ENCODE measurements at places on chromosomes 1 and 21.

DNA sequence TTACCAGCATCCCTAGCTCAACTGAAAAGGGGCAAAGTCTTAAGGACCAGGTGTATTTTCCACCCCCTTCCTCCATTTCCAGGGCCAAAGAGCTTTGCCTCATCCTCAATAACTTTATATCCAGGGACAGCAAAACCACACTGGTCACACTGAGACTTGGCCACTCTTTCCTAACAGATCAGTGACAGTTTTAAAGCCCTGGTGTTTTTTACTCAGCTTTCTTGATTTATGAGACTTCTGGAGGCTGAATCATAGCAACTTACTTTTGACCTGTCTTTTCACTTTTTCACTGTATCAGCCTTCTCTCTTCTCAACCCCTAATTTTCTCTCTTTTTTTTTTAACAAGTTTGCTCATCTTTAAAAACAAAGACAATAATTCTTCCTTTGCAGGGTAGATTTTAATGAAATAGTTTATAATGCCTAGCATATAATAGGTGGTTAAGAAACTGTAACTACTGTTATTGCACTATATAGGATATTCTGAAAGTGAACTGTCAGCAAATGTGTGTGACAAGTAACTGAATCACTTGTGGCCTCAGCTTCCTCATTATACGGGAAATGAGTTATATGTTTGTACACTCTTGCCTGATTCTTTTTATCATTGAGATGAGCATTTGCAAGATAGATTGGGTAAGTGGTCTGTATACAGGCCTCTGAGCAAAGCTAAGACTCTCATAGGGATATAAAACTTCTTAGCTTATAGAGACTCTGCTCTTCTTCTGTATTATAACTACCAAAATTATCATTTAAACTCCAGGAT is 19.7 kb upstream of the DYNLT5 start:
- DNase-seq: no peak

DNA sequence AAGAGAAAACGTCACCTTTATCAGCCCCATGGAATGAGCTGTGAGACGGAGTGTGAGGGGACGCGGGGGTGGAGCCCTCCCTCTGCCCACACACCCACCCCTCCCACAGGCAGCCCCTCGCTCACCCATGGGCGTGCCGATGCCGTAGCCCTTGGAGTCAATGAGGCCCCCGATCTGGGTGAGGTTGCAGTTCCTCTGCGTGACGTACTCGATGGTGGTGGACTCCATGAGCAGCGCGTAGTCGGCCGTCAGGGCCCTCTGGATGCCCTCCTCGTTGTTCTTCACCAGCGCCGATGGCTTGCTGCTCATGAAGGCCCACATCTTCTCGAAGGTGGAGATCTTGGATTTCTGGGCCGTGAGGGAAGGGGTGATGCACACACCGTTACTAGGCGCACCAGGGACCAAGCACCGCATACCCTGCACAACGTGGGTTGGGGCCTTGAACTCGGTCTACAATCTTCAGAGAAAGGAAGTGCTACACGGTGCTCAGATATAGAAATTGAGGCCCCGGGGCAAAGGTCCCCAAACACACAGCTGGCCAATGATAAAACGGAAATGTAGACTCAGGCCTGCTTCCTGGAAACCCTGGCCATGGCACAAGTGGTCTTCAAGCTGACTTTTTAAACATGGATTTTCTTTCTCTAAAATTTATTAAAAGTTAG is 228.2 kb downstream of the GRIK3 start:
- DNase-seq: no peak

DNA sequence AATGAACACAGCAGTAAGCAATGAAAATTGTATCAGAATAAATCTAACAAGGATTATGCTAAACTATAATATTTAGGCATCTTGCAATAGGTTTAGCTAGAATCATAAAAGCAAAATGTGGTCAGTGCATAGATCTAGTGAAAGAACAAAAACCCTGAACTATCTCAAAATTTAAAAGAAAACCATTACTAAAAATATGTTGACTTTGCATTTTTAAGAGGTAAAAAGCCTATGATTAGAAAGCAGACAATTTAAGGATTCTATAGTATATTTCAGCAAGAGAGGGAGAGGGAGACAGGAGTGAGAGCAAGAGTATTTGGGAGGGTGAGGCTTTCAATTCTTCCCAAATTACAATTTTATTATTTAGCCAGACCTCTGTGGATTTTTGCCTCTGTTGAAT is 219.4 kb downstream of the TTLL7 start:
- no peak for DNase-seq

DNA sequence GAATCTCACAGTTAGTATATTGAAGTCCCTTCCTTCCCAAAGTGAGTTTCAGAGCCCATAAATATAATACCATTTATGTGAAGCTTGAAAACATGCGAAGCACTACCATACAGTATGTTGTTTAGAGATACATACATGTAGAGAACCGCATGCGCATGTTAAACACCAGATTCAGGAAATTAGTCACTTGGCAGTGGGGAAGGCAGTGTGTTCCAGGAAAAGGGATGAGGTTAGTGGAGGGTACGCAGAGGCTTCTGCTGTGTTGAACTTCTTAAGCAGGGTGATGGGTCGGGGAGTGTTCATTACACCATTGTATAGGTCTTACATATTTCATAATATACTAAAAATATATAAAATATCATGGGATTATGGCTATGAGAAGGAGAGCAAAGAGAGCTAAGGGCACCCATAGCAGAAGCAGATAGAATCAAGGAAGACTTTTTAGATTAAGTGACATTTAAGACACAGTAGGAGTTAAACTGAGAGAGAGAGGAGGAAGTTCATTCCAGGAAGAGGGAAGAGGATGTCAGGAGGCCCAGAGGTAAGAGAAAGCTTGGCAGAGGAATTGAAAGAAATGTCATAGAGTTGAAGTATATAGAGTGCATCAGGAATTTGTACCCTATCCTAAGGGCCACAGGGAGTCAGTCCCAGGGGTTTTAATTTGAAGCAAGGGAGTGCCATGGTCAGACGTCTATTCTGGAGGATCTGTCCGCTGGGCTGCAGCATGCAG is 43.5 kb upstream of the SARS1 start:
- no peak for DNase-seq
